ENCODE measurements at places on chromosomes 5 and 9.

DNA sequence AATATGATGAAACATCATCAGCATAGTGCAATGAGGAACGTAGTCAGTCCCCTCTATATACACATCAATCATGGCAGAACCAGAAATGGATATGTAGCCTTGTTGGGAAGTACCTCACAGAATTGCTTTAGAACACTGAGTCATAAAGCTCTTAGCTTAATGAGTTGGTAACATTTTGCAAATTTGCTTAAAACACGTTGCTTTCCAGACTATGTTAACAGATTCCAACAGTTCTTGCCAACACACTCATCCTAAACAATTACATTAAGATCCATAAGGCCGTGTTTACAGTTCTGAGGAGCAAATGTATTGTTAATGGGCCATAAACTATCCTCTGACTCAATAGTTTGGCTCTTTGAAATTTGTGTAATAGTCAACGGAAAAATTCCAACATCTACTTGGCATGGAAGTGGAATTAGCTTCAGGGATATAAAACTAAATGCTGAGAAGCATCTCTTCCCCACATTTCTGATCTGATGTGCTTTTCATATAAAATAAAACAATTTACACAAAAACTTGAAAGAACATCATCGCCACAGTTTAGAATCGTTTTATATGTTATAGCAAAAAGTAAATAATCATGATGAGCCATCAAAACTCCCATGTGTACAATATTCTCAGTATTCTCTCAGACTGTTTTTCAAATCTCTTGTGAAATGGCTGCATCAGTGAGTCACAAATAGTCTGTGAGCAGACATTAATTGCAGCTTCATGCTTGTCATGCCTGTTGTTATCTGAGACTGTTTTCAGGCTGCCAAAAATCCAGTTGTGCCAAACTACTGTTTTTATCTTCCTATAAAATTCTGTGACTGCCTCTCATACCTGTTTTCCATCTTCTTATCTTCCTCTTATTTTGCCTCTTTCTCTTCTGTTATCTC lies 291.9 kb downstream of the COX7C start:
- no peak for DNase-seq

- no peak for DNase-seq
These were observed 871.7 kb upstream of the TYRP1 start for GRCh38 chr9:11821306-11821975.

GRCh38 chr5:132543472-132544201 lies at the start of gene IL5:
Gene IL5 (minus strand): TSS chr5:132543522. CDS start chr5:132543478, 44 bp downstream.
- DNase-seq: no peak

- DNase-seq: no peak
These were observed 195.0 kb upstream of the TBC1D2 start for GRCh38 chr9:98450496-98450895.

GRCh38 chr5:57834829-57835608 lies 352.4 kb upstream of the ACTBL2 start:
- DNase-seq: no peak

DNA sequence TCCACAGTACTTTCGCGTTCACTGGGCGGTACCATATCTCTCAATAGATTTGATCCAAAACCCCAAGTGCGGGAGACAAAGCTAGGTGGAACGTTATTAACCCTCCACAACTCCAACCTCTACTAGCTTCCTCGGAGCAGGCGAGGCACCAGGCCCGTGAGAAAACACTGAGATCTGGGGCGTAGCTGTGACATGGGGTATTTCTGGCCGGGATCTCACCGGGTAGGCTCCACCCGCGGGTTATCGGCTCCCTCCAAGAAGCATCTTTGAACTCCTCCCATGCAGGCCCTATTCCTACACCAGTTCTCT lies 350 bp upstream of the SLC25A46 start:
- DNase-seq: no peak

GRCh38 chr9:27460226-27461023 lies 63.7 kb upstream of the IFNK start:
- no peak for DNase-seq

GRCh38 chr5:9667906-9668305 lies 37.8 kb upstream of the TAS2R1 start:
- no peak for DNase-seq

DNA sequence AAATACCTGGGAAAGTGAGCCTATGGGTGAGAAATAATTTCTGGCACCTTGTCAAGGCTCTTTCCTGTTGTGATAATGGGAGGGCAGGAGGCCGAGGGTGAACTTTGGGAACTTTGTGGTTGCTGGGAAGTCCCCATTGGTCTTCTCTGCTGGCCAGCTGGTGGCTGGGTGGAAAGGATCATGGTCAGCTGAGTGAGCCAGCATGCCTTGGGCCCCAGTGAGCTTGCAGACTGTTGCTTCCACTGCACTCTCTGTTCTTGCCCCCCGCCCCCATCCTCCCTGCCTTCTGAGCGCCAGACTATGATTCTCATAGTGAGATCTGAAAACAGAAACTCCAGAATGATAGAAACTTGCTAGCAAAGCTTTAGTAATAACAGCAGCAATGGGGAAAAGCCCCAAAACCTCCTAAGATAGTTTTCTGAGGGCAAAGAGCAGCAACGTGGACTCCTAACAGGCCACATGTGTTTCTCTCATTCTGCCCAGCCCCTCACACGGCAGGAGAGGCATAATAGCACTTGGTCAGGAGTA lies 139.2 kb upstream of the SMARCA2 start:
- DNase-seq: no peak

Measured in stimulated activated CD4-positive, alpha-beta T cell treated with anti-CD3 and anti-CD28 coated beads, TNF-alpha, amount 100 ng/mL, for 4 hours (primary cell).